Activated T-cell treated with anti-CD3 and anti-CD28 coated beads, Interleukin-2, amount 50 U/mL, for 24 hours (primary cell): ENCODE measurements at places on chromosomes 3 and 15.

- DNase-seq, result no peak
Measured at GRCh38 chr15:51390241-51390965, 48.9 kb downstream of the GLDN start.

- no peak for DNase-seq
Measured at GRCh38 chr15:25186906-25187645, 232.3 kb downstream of the SNRPN start.

GRCh38 chr3:159187232-159187631 is 385.4 kb downstream of the MFSD1 start:
- DNase-seq, result no peak

GRCh38 chr15:33126559-33127290 is 67.8 kb downstream of the FMN1 start:
- DNase-seq, result peak; percentile 66

DNA sequence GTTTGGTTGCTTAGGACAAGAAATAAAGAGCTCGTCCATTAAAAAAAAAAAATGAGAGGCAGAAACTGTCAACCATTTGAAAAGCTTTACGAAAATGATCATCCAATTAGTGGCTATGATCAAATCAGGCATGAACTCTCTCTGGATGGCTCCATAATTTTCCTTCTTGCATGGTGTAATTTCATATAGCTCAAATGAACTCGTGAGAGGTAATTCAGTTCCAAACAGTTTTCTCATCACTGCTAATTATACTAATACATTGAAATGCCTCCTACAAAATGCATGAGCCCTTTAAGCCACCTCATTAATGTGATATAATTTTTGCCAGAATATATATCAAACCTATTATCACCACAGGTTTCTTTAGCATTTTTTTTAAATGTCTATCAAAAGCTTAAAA is 239.5 kb upstream of the MEIS2 start:
- no peak for DNase-seq

- no peak for DNase-seq
Measured at GRCh38 chr3:96576935-96577334, 237.5 kb upstream of the EPHA6 start.

DNA sequence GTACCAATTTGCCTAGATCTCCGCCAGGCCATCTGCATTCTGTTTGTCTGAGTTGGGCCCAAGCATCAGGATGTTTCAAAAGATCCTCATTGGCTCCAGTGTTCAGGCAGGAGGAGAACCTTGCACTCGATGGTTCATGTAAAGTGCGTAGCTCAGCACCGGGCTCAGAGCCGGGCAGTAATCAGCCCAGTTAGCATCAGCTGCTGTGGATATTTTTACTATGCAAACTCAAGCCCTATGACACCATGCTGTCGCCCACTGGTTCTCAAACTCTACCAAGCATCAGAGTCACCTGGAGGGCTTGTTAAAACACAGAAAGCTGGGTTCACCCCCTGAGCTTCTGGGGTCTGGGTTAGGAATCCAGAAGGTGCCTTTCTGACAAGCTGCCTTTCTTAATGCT is 310.8 kb downstream of the SHQ1 start:
- DNase-seq, result no peak

DNA sequence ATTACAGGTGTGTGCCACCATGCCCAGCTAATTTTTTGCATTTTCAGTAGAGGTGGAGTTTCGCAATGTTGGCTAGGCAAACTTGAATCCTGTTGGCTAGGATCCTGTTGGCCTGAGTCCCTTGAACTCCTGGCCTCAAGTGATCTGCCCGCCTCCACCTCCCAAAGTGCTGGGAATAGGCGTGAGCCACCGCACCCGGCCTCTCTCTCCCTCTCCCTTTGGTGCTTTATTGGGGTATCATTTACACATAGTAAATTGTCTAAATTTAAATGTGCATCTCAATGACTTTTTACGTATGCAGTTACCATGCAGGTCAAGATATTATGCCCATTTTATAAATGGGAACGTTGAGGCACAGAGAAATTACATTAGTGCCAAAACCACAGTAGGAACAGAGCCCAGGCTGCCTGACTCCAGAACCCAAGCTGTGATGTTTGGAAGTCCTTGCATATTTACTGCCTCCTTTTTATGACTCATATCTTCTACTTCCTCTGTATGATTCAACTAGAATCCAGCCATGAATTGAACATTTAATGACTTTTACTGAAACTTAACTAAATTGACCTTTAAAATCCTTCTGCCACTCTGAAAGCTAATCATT is 34.0 kb upstream of the RPP14 start:
- no peak for DNase-seq

GRCh38 chr3:31575448-31575847 is 42.7 kb downstream of the STT3B start:
- DNase-seq, result no peak

DNA sequence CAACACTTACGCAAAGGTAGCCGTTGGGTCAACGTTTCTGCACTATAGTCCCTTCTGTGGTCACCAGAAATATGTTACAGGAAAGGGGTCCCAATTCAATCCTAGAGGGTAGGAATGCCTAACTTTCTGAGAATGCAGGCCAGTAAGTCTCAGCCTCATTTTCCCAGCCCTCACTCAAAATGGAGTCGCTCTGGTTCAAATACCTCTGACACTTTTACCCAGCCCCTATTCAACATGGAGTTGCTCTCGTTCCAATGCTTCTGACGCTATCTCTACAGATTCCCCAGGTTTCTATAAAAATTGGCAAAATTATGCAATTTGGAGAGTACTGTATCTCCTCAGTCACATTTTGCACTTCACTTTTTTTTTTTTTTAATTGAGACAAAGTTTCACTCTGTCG is 39.7 kb downstream of the ZNF445 start:
- DNase-seq, result no peak

- DNase-seq, result no peak
Measured at GRCh38 chr3:126501054-126501453, 16.5 kb downstream of the UROC1 start.

DNA sequence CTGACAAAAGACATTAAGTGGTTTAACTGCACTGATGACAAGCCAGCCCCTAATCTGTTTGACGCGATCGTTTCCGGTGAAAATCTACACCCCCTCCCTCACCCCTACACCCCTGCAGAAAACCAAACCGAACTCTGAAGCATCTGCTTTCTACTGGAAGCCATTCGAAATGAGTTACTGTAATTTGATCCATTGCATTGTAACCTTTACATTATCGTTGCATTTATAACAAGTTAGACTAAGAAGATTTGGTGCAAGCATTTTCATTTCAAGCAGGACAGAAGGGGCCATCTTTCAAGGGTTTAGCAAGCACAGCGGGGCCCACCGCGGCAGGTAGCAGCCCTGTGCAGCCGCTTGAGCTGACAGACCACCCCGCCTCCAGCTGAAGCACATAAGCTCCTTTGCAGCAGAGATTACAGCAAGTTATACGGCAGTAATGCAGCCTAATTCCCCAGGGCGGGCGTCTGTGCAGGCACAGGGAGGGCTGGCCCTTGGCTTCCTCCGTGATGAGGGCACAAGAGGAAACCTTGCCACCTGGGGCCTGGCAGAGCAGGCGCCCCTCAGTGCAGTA is 79.3 kb downstream of the CHSY1 start:
- DNase-seq, result no peak

DNA sequence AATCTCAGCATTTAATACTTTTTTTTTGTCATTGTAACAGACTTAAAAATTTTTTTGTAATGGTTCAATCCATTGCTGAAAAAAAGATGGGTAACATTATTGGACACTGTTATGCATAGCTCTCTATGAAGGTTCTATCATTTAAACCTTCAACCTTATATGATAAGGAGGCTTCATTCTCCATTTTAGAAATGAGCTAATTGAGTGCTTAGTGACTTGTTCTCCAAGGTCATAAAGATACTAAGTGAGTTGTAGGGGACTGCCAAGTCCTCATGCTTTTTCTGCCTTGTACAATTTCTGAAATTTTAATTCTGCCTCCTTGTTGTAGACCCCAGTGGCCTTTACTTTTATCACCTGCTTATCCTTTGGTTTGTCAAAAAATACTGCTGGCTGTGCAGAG is 56.7 kb downstream of the MGA start:
- DNase-seq, result no peak

GRCh38 chr3:149765762-149766334 is 13.6 kb upstream of the COMMD2 start:
- DNase-seq, result no peak

GRCh38 chr15:74365598-74366445 is 1.6 kb downstream of the CYP11A1 start:
- DNase-seq, result no peak

GRCh38 chr15:89998141-89998661 is 2.9 kb upstream of the ZNF710 start:
- no peak for DNase-seq

GRCh38 chr3:103127098-103127630 is 692.3 kb downstream of the ZPLD1 start:
- no peak for DNase-seq

- no peak for DNase-seq
Measured at GRCh38 chr3:133742351-133743091, 3.7 kb upstream of the TF start.

- DNase-seq, result no peak
Measured at GRCh38 chr15:100250176-100250800, 91.5 kb downstream of the ADAMTS17 start.

DNA sequence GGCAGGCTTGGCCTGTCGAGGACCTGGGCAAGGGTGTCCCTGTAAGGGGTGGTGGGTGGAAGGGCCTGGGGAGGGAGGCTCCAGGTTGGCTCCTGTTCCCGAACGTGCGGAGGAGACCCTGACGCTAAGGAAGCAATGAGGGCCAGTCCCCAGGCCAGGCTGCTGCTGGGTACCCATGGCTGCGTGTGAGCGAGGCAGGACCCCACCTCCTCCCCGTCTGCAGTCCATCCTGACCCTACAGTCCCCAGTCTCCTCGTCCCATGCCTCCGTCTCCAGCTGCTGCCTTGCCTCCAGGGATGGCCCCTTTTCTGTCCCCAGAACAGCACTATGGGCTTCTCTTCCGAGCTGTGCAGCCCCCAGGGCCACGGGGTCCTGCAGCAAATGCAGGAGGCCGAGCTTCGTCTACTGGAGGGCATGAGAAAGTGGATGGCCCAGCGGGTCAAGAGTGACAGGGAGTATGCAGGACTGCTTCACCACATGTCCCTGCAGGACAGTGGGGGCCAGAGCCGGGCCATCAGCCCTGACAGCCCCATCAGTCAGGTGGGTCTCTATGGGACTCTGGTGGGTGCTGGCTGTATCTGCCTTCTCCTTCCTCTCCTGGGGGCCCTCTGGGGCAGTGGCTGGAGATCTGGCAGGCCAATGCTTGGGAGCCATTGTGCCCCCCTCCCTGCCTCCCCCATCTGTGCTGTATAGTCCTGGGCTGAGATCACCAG is 571 bp downstream of the FES start:
- DNase-seq, result no peak

DNA sequence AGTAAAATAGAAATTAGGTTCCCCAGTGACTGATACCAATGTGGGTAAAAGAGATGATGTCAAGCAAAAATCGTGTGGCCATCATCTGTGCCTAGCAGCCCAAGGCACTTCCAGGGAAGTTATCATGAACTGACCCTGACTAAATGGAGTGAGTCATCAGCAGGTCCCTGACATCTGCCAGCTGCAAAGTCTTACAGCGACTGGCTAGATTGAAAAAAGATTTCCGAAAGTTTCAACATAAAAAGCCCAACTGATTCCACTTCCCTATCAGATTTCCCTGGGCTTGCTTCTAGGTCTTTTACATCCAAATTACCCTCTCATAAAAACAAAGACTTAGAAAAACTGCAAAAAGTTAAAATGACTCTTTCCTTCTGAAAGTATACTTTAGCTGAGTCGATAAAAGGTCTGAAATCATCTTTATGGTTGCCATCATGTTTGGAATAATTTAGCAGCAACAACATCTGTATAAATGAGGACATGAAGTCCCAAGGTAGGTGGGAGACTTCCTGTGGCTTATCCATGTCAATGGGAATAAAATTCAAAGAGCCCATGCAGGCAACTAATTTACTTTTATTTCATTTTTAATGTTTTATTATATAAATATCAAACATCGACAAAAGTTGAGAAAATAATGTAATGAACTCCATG is 342.8 kb downstream of the ERC2 start:
- no peak for DNase-seq

- peak; percentile 72 for DNase-seq
Measured at GRCh38 chr3:101069901-101070798, 76.9 kb upstream of the ABI3BP start.

DNA sequence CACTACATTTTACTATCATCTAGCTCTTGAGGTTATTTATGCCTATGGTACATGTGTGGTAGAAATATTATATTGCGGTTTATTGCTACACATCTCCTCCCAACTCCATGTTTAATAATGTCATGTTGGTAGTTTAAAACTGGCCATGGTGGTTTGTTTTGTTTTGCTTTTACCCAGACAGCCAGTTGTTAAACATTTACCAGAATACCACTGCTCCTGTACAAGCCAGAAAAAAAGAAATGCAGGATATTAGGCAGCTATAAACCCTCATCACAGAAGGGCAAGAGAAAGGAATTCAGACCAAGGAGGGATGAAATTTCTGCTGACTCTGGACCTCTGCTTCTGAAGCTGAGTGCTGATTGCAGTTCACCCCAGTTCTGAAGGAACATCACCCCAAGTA is 451.8 kb upstream of the IL12A start:
- DNase-seq, result no peak

DNA sequence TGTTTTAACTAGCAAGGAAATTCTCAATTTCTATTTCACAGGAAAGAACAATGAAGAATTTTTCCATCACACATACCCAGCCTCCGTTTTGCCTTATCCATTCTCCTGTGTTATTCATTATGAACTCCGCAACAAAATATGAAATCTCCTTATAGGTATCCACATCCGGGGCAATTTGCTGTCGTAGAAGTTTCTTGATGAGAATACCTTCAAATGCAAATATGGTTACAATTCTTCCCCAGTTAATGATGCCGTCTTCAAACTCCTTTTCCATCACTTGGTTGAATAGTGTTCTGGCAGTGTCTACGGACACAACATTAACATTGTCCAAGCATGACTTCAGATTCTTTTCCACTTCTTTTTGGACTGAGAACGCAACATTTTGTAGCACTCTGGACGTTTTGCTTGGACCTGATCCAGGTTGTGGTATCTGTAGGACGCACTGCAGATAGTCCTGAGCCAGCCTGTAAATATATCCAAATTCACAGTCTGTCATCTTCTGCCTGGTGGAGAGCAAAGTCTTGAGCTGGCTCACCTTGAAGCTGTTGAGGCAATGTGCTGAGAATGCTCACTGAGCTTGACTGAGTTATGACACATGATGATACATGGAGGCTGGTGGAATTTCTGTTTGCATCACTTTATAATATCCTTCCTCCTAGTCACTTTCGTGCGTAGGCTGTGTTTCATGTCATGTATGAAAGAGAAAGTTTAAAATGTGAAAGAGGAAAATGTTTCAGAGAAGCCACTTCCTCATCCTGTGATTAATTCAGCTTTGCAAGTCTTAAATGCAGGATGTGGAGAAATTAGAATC is at the start of gene BCL2A1:
TSS of gene BCL2A1 (minus strand) at position 573 of the 811 bp plus-strand sequence. CDS start at position 496, 77 bp downstream.
- peak; percentile 69 for DNase-seq

GRCh38 chr3:67832817-67833216 is 178.4 kb upstream of the SUCLG2 start:
- DNase-seq, result no peak

- no peak for DNase-seq
Measured at GRCh38 chr15:68479870-68480269, 47.9 kb upstream of the ITGA11 start.

DNA sequence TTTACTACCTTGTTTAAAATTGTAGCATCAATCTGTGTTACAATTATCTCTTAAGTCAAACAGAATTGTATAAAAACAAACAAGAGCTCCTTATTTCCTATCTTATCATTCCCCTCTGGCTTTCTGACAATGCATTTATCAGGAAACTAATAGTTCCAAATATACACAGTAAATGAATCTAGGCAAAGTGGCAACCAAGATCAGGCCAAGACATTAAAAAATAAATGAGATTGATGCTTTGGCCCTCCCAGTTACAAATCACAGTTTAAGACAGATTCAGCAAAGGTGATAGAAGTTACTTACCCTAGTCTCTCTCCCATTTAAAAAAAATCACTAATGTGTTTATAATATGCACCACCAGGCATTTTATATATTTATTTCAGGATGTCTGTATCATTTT is 236.7 kb downstream of the EPHA3 start:
- DNase-seq, result no peak
